NB4 (cell line): ENCODE measurements at places on chromosomes 1 and 21.

DNA sequence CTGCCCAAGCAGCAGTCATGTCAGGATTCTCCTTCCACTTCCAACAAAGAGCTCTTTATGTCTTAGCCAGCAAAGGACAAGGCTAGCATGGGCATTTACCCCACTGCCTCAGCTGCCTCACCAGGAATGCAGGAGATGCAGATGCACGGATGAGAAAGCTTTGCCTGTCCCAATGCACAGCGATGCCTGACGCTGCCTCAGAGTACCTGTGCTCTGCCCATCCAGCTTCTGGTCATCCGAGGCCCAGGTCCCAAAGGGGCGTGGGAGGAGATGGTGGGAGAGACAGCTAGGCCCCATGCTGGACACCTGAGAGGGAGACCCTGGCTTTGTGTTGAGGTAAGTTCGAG is 59.0 kb downstream of the IRF2BP2 start:
- DNase-seq = no peak

DNA sequence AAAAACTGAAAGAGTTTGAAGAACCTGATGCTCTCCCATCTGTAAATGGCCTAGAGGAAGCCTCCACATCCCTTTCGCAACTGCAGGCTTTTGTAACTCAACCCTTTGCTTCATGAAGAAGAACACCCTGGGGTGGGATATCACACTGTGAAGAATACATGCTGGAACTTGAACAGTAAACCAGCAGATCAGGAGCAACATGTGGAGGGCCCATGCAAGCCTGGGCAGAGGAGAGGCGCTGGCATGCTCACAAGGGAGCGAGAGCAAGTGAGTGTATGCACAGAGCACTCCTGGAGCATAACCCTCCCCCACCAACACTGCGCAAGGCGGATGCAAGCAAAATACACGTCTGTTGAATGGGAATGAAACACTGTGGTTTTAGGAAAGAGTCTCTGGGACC is 24.6 kb upstream of the SPAG17 start:
- peak; percentile 20 for DNase-seq

- DNase-seq = no peak
Measured at GRCh38 chr1:159066108-159066507, 10.5 kb downstream of the AIM2 start.

- DNase-seq = peak; percentile 99
Measured at GRCh38 chr1:219088778-219089557, 84.7 kb upstream of the LYPLAL1 start.

DNA sequence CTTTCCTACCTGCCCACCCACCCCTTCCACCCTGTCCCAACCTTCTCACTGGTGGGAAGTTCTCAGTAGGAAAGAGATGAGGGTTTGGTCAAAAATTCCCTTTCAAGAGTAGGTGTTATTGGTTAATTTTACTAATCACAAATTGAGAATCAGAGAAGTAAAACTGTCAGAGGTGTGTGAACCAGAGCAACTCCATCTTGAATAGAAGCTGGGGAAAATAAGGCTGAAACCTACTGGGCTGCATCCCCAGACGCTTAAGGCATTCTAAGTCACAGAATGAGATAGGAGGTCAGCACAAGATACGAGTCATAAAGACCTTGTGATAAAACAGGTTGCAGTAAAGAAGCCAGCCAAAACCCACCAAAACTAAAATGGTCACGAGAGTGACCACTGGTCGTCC is 11.5 kb downstream of the PLA2G2D start:
- no peak for DNase-seq

GRCh38 chr1:2981388-2981787 is 39.9 kb upstream of the ACTRT2 start:
- DNase-seq = no peak

- no peak for DNase-seq
Measured at GRCh38 chr1:220430059-220430458, 97.9 kb upstream of the MARK1 start.

- no peak for DNase-seq
Measured at GRCh38 chr1:147247656-147248238, 5.3 kb downstream of the CHD1L start.

- DNase-seq = no peak
Measured at GRCh38 chr1:111591937-111592336, 27.7 kb upstream of the RAP1A start.

GRCh38 chr1:31792541-31792940 is 23.3 kb downstream of the SPOCD1 start:
- no peak for DNase-seq

- no peak for DNase-seq
Measured at GRCh38 chr1:248703674-248704073, 1.1 kb upstream of the OR14I1 start.

DNA sequence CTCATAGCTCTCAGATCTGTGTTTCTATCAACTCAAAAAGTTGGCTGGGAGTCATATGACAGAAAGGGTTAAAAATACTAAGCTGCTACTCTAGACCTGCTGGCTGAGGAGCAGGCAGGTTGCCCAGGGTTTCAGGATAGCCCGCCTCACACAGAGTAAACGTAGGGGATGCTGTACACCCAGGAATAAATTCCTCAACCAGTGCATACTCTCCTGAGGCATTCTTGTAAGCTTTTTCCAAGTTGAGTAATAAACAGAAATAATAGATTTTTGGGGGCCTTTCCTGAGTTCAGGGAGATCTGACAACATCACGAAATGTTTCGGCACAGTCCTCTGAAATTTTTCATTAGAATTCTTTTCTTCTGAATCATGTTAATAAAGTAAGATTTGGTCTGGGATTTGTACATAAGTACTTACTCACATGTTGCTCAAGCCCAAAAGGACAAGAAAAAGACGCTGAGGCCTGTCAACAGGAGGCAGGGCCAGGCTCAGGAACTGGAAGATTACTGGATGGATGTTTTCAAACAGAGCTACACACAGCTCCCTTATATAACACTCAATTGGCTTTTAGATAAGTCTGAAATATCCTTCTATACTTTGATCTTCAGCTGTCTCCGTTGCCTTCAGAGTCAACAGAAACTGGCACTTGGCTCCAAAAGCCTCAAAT is 41.0 kb downstream of the TGFBR3 start:
- DNase-seq = no peak

DNA sequence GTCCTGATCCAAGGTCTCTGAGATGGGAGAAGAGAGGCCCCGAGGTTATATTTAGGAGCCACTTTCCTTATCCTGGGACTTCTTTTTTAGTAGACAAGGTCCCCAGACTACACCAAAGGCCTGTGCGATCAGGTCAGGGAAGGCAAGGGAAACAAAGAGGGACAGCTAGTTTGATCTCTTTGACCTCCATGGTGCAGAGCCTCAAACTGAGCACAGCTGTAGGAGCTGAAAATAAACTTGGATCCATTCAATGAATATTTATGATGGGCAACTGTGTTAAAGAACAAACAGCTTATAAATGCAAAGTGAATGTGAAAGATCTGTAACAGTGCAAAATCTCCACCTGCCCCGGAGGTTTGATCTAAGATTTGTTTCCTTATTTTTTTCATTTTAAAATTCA is 256.6 kb downstream of the DYRK1A start:
- DNase-seq = no peak
